ENCODE measurements at places on chromosomes 2 and 18. TPM values are rescaled to one million over a fixed set of nuclear protein-coding genes. Genes with fewer than 3 reads are reported as not detected.

GRB14 gene
- total RNA-seq: 15.4 TPM

MYO3B gene
- 1.1 TPM for total RNA-seq

IL1B gene
- total RNA-seq: 298 TPM

TTC21B gene
- total RNA-seq: 15.6 TPM

INHBB gene
- total RNA-seq: not detected

PRKAG3 gene
- not detected for total RNA-seq

NPAS2 gene
- 12.9 TPM for total RNA-seq

CDH19 gene
- total RNA-seq: not detected

CDKL4 gene
- total RNA-seq: not detected

CFC1 gene
- not detected for total RNA-seq

LRP1B gene
- under 0.01 TPM for total RNA-seq

RAB6D gene
- not detected for total RNA-seq

ZSCAN30 gene
- 10.2 TPM for total RNA-seq

CCDC178 gene
- total RNA-seq: not detected

RUFY4 gene
- total RNA-seq: not detected

CROCC2 gene
- total RNA-seq: not detected

VPS4B gene
- total RNA-seq: 45.8 TPM

UGT1A8 gene
- not detected for total RNA-seq

TRABD2A gene
- total RNA-seq: 0.87 TPM

TFCP2L1 gene
- total RNA-seq: 16.7 TPM

BOLL gene
- total RNA-seq: not detected

DHRS9 gene
- total RNA-seq: not detected

CELF4 gene
- total RNA-seq: not detected

SIX3 gene
- not detected for total RNA-seq

PARD3B gene
- total RNA-seq: 0.42 TPM

SULT1C4 gene
- total RNA-seq: not detected
